Activated naive CD4-positive, alpha-beta T cell (primary cell): ENCODE measurements at places on chromosomes 5 and 9.

GRCh38 chr5:55572600-55572999 is 37.8 kb upstream of the PLPP1 start:
- DNase-seq: no peak

DNA sequence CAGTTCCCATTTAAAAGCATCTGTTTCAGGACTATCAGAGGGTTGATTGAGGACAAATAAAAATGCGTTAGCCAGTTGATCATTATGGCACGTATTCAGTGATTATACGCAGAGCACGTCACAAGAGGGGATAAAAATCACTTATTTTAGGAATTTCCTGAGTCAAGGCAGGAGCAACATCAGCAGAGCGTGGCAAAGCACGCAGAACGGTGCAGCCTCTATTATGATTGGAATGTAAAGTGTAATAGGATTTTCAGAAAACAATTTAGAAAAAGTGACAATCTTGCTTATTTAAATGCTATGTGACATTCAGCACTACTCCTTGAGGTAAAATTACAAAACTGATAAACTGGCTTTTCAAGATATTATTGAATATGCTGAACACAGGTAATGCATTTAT is 413.6 kb upstream of the DAP start:
- no peak for DNase-seq

- no peak for DNase-seq
These were observed 50.0 kb downstream of the RAI14 start for GRCh38 chr5:34706084-34706483.

- DNase-seq: no peak
These were observed 30.6 kb downstream of the KDM4C start for GRCh38 chr9:6788162-6789016.

- DNase-seq: no peak
These were observed 149.2 kb downstream of the PBX3 start for GRCh38 chr9:125896404-125896803.
